ENCODE measurements at places on chromosomes 3 and 15.

DNA sequence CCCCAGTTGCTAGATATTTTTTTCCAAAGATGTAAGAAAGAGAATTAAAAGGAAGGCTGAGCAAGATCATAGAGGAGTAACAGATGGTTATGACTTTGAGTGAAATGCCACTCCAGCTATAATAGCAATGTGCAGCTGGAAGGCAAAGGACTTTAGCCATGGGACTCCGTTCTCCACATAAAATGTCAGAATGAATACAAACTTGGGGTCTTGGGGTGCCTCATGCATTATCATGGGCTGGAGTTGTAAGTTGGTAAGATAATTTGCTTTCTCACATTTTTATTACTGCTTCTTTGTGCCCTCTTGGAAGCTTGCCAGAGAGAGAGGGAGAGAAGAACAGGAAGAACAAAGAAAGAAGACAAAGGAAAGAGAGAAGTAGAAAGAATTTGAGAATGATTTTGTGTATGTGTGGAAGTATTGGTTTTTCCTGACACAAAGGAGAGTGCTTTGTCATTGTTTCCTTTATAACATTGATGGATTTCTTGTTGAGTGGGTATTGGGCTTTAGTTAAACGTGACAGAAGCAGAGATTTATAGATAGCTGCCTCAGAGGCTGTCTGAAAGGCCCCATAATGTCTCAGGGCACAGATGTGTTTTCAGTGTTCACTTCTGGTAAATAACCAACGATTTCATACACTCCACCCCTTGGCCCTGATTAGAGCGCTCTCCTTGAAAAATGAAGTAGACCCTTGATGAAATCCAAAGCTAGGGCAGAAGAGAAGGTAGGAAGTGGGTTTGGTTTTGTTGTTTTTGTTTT, 715.3 kb downstream of the NR2F2 start:
- DNase-seq, result no peak

- peak; percentile 73 for DNase-seq
These were observed 564.0 kb upstream of the TGFBR2 start for GRCh38 chr3:30042274-30042859.

DNA sequence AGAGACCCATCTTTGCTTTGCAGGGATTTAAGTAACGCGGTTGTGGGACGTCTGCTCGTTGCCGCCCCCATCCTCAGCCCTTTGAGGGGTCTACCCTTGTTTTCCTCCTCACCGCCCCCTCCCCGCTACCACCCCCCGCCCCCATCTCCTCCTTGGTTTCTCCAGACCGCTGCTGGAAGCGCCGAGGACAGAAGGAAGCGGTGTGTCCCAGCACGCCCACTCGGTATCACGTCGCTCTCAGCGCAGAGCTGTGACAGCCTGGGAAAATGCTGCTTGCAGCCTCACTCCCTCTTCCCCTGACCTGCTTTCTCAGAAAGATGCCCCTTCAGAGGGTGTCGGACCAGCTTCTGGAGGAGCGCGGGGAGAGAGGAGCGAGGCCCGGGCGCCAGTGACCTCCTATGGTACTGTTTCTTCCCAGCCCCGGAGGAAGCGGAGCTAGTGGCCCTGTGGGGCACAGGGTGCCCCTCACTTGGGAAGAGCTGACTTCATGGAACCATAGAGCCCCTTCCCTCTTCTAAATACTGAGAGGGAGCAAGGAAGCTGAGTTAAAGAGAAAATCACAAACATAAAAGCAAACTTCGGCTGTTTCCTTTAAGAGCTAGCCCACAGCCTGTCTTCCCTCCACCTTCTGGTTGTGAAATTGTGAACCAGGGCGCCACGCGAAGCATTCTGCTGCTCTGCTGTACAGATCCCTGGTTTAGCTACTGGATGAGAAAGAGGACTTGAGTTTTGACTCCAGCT, 698 bp downstream of the IL1RAP start:
- DNase-seq, result peak; percentile 70

- DNase-seq, result no peak
These were observed 42.0 kb upstream of the ATP10A start for GRCh38 chr15:25905140-25905539.

GRCh38 chr15:50183112-50183794, 1.3 kb downstream of the SLC27A2 start:
- no peak for DNase-seq

GRCh38 chr15:90956274-90957030, 1.8 kb downstream of the RCCD1 start:
- peak; percentile 92 for DNase-seq

DNA sequence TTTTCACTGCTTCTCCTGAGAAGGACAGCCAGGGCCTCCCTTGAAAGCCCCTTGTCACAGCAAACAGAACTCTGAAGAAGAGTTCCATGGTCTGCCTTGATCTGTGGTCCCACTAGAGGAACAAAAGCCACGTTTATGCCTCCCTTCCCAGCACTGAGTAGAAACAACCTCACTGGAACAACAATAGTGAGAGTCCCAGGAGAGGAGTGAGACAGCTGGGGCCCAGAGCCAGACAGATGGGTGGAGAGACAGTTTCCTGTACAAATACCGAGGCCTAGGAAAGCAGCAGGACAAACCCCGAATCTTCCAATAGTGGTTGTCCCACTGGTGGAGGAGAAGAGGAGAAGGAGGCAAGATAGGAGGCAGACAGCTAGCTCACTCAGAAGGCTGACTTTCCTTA, 106.1 kb downstream of the WDR76 start:
- no peak for DNase-seq

GRCh38 chr15:49742381-49742780, 121.5 kb downstream of the DTWD1 start:
- DNase-seq, result no peak

DNA sequence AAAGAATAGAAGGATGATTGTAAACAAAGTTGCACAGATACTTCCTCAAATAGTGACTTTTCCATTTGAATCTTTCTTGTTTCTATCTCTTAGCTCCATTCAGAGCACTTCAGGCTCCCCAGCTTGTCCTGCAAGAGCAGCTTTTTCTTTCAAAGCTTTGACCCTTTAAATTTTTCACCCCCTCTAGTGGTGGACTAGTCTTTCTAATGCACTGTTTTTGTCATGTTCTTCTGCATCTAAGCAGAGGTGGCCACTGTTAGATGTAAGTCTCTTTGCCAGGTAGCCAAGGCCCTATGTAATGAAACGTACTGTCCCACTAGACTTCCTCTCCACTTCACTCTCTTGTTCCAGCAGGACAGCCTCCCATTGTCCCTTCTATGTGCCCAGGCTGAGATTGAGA, 74.0 kb upstream of the MANF start:
- no peak for DNase-seq

- DNase-seq, result no peak
These were observed 12.4 kb downstream of the OTOL1 start for GRCh38 chr3:161508852-161509477.

DNA sequence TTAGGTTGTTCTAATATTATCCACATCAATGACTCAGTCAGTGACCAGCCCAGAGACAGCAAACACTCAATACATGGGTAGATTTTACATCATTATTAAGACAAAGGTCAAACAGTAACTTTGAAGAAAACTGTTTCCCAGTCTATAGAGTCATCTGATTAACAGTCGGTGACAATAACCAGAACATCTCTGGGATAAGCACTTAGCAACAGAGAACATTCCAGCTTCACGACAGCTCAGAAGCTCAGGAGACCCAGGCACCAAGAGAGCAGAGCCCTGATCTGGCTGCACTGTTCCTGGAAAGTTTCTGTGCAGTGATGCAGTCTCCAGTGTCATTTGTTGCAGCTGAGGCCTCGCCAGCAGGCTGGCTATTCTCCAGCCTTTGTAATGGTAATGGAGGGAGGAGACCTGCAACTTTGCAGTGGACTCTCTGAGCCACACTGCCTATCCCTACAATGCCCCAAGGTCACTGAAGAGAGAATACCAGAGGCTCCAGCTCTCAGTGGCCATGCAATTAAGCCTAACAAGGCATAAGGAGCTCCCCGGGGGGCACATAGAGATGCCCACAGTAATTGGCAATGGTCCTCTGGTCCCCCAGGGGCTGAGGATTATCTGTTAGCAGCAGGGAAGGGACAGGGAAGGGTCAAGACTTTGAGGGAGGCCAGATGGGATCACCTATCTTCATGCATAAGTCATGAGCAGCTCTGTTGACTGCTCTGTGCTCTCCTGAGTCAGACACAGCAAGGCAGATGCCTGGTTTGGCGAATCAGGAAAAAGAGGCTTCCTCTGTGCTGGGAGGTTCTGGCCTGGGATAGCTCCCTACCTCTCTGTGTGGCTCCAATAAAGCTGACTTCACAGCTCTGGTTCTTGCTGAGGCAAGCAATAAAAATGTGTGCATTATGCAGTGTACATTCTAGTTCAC, 163.6 kb downstream of the CTNNB1 start:
- DNase-seq, result no peak

GRCh38 chr15:26682598-26683164, 90.2 kb downstream of the GABRB3 start:
- no peak for DNase-seq

GRCh38 chr15:93088981-93089726, at the start of gene RGMA:
RGMA (minus strand) TSS chr15:93089211; CDS start chr15:93088932, 279 bp downstream.
- DNase-seq, result peak; percentile 76

DNA sequence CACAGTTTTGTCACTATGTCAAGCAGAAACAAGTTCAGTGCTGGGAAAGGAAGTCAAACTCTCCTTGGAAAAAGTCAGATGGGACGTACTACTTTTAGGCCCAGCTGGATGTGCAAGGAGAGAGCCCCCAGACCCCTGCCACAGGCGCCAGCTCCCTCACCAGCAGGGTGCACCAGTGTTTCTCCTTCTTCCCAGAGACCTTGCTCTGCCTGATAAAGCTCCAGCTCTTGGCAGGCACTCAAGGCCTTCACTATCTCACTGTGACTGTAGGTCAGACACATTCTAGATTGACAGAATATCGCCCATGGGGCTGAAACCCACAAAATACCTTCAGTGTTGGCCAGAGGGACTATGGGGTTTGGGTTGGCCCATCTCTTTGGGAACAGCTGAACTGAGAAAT, 54.8 kb upstream of the CHRNB4 start:
- DNase-seq, result no peak

DNA sequence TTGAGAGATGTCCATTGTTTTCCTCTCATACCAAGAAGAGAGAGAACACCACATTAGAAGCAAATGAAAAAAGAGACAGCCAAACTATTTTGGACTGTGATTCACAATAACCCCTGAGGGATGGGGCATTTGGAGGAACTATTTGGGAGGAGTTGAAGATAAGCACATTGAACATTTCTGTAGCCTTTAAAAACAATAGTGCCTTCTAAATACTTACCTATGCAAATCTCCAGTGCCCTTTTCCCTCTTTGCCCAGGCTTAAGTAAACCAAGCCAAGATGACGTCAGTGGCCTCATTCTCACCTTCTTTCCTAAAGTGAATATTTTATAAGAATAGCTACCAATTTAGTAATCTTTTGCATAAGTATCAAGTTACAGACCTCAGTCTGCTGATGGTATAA, 89.7 kb upstream of the COL8A1 start:
- no peak for DNase-seq

- no peak for DNase-seq
These were observed 311.4 kb downstream of the PDCD6IP start for GRCh38 chr3:34109846-34110245.

- no peak for DNase-seq
These were observed 1218.9 kb downstream of the ROBO2 start for GRCh38 chr3:78258798-78259197.

GRCh38 chr3:59752925-59753324, 703.1 kb upstream of the CFAP20DC start:
- no peak for DNase-seq

- DNase-seq, result no peak
These were observed 12.7 kb upstream of the ACTC1 start for GRCh38 chr15:34808016-34808415.

DNA sequence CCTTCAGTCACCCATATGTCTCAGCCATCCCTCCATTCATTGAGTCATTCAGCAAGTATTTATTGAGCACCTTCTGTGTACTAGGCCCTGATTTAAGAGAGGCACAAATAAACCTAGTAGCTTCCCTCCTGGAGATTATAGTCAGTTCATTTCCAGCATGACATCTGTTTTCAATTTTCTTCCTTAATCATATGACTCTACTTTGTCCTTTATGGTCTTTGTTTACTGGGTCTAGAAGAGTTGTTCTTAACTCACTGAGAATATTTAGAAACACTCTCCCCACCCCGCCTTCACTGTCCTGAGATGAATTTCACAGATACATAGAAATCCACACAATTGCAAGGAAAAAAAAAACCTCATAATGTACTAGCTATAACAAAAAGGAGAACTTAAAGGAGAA, 44.8 kb upstream of the ADAMTS9 start:
- no peak for DNase-seq

GRCh38 chr3:102470066-102470465, 35.3 kb downstream of the ZPLD1 start:
- DNase-seq, result no peak

DNA sequence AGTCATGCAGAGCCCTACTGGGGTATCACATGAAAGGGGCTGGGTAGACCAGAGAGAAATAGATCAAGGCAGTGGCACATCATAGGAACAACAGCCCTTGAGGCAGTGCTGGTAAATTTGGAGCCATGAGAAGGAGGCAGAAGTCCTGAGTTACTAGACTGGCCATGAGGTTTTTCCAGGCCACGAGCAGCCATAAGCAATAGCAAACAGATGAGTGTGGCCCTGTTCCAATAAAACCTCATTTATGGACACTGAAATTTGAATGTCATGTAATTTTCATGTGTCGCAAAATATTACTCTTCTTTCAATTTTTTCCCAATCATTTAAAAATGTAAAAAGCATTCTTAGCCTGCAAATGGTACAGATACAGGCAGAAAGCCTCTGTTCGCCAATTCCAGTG, 28.1 kb upstream of the LRRN1 start:
- no peak for DNase-seq

Data from right forelimb (tissue), 1 donor.